ENCODE measurements at places on chromosomes 1 and 21.

DNA sequence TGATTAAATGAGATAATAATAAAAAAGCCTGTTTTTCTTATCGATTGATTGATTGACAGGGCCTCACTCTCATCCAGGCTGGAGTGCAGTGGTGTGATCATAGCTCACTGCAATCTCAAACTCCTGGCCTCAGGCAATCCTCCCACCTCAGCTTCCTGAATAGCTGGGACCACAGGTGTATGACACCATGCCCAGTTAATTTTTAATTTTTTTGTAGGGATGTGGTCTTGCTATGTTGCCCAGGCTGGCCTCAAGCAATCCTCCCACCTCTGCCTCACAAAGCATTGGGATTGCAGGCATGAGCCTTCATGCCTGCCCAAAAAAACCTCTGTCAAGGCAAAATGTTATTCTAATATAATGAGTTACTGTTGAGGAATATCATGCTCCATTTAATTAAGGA, 346.4 kb upstream of the DAB1 start:
- DNase-seq = no peak

DNA sequence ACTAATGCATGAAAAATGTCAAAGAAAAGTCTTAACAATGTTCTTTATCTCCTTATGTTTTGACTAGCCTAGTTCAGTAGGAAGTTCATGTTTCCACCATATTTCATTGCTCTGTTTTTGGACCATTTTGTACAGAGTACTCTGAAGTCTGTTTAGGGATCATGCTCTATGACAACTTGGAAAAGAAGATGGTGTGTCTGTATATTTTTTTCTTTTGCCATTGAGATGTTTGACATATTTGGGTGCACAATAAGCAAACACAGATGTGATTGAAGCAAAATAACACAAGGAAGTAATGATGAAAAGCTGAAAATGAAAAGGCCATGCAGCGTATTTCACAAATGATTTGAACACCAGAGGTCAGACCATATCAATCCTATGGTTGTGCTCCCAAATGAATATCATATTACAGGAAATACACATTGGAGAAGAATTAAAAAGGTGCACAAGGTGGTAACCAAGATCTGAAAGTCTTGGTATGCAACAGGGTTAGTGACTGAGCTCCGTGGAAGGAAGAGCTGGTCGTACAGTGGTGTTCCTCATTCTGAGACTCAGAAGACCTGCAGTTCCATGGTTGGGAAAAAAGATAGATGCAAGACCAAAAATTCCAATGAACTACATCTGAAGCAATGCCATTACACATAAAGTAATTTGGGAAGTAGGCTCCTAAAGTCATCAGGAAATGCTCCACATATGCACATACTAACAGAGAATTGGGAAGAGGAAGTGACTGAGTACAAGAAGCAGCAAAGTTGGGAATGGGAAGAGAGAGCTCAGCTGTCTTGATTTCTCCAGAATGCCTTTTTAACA, 463.5 kb downstream of the LMO4 start:
- DNase-seq = no peak

- no peak for DNase-seq
Measured at GRCh38 chr1:81682490-81682889, 118.2 kb upstream of the ADGRL2 start.

DNA sequence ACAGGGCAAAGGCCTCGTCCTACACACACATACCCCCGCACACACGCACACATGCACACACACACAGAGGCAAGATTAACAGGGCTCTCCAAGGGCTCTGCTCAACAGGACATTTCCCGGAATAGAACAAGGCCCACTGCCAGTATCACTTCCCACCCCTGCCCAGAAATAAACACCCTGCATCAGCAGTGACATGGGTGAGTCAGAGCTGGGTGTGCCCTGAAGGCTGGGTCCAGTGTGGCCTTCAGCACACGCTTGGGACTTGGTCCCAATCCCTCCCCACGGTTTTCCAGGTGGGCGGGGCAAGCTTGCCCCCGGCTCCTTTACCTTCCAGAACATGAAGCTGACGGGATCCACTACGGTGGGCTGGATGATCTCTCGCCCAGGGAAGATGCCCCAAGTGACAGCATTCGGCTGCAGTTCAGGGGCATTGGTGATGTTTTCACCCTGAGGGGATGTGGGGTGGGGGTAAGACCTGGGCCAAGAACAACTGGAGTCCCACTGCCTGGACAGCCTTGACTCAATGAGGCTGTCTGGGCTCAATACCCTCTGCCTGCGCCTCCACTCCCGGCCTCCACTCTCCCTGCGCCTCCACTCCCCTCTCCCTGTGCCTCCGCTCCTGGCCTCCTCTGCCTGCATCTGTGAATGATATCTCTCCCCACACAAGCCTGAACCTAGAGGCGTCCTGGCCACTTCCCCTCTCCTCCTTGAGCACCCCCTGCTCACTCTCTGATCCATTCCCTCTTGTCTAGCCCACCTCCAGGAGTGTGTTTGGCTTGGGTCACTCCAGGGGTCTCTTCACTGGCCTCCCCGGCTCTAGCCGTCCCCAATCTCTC, 14.7 kb downstream of the MTHFR start:
- no peak for DNase-seq

DNA sequence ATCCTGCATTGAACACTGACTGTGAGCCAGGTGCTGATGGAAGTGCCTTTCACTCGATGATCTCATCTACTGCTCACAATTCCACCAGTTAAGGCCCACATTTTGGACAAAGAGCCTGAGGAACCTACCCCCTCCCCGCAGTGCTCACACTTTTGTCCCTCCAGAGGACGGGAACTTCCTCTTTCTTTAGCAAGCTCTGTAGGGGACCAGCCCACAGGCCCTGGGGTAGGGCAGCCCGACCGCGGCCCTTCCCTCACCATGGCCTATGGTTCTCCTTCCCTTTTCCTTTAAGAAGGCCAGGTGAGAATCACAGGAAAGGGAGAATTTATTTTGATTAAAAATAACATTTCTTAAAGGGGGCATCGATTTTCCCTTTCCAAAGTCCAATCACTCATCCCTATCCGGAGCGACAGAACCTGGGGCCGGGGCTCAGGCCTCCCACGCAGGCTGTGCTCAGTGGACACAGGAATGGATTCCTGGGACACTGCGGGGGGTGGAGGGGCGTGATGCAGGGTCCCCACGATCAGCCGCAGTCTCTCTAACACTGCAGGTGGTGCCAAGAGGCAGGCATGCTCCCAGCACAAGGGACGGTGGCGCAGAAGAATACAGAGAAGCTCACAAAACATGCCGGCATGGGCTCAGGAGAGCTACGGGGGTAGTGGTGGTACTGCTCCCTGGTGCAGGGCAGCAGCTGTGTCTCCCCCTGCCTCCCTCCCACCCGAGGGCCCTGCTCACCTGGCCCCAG, 8.9 kb upstream of the KCNE1 start:
- no peak for DNase-seq

DNA sequence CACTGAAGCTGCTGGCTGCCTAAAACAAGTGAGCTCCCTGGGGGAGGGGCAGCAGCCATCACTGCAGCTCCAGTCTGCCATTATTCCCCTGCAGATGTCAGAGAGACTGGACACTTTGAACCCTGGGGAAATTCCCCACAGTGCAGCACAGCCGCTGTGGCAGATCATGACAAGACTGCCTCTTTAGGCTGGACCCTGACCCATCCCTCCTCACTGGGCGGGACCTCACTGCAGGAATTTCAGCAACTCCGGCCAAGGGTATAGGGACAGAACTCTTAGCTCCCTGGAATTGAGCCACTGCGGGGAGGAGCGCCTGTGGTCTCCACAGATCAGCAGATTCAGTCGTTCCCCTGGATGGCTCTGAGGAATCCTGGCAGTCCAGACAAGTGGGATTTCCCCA, 964.6 kb downstream of the BRINP3 start:
- no peak for DNase-seq

DNA sequence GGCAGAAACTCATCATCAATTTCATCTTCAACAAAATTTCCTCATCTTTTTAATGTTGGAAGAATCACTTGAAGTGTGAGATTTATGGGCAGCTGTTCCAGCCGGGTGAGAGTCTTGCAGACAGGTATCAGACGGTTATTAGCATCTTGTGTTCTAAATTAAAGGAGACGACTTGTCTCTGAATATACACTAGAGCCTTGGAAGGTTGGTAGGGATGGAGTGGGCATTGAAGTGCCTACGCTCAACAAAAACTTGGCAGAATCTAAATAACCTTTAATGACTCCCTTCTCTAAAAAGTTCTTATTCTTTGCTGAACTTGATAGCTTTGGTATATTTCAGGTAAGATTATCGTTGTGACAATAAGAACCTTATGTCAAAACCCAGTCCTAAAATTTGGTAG, 111.5 kb upstream of the MAGI3 start:
- no peak for DNase-seq

DNA sequence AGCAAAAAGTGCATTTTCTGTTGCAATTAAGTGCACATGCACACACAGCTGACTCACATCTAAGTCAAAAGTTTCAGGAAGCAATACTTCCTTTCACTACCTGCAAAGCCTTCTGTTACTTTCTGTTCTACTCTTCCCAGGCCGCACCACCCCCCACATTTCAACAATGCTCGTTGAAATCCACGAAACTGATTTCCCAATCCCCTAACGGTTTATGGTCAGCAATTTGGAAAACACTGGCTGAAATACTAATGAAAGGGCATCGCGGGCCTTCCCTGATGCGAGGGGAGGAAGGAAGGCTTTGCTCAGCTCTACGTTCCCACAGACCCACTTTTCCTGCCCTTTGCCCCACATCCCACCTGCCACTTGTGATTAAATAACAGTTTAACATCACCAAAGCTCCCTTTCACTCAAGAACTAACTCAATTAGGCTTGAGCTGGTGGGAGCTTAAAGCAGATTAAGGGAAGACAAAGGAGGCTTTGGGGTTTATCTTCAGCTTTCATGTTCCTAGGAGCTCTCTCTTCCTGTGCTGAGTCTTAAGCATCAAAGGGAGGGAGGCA, 243.2 kb upstream of the RAB4A start:
- DNase-seq = peak; percentile 17

GRCh38 chr1:15075175-15075574, 78.4 kb upstream of the TMEM51 start:
- no peak for DNase-seq

DNA sequence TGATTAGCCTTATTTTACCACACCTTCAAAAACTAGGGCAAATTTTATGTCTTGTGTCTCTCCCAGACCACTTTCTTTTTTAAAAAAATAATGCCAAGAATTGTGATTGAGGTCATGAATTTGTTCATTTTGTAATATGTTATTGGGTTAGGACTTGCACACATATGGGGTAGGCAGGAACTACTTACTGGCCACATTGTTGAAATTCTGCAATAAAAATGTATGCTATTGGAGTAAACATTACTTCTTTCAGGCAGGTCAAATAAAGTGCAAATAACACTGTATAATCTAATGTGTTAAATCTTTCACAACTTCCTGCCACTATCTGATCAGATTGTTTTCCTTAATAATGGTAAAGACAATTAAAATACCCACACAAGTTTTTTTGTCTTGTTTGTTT, 166.6 kb upstream of the COL11A1 start:
- no peak for DNase-seq

GRCh38 chr1:117321680-117322609, 45.3 kb upstream of the MAN1A2 start:
- DNase-seq = no peak

- DNase-seq = no peak
Measured at GRCh38 chr1:48710915-48711314, 65.8 kb downstream of the BEND5 start.

- DNase-seq = no peak
Measured at GRCh38 chr1:104648269-104648691, 898.6 kb downstream of the AMY1C start.

DNA sequence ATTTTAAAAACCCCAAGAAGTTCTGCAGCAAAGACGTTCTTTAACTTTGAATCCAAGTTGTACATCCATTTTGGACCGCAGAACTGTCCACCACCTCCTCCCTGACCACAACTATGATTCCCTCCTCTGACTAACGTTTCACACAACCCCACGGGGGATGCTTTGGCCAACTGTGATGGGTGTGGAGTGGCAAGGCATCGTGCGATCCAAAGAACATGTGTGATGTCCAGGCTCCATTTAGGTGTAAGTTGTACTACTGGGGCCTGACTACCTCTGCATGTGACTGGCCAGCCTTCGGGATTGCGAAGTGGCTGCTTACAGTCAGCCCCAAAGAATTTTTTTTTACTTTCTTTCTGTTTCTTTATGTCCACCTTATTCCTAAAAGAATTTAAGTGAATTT, 6.7 kb downstream of the KCNJ15 start:
- peak; percentile 62 for DNase-seq

- no peak for DNase-seq
Measured at GRCh38 chr1:80450711-80451110, 1350.0 kb upstream of the ADGRL2 start.

DNA sequence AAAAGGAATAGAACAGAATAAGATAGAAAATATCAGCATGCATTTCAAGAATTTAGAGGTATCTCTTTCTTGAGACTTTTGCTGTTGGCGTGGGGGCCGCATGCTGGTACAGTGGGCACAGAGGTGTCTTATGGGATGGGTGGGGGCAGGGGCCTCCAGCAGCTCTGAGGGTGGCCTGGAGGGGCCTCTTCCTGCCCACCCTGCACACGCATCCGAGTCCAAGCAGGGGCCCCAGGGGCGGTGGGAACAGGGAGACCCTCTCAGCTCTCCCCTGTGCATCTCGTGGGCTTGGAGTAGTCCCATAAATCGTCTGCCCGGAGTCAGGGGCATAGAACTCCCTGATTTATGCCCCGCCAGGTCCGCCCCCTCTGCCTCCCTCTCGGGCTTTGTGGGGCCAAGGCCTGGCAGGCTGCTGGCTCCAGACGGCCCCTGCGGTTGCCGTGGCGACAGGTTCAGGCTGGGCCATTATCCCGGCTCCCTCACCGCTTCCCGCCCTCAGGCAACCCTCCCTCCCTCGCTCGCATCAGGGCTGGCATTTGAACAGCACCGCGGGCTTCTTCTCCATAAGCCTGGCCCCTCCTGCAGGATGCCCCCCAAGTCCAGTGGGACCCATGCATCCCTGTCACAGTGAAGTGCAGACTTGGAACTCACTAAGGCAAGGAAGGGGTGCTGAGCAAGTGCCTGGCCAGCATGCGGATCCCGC, 133.2 kb upstream of the ZBTB40 start:
- no peak for DNase-seq

DNA sequence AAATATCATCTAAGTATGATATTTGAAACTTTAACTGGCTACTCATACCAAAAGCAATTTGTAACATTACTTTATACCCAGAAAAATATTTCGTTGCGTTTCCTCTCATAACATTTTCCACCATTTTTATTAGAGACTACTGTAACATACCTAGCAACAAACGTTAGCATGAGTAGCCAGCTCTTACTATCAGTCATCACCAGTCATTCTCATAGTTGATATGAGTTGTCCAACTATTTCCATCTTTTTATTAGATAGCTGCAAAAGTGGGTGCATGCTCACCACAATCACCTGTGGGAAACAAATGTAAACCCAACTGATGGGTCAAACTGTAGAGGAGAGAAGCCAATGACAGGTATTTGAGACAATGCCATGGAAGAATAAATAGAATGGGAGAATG, 114.6 kb downstream of the AKT3 start:
- DNase-seq = no peak

GRCh38 chr1:156146020-156146768, 7.2 kb upstream of the SEMA4A start:
- DNase-seq = peak; percentile 84

- DNase-seq = no peak
Measured at GRCh38 chr1:195026792-195027191, 1581.4 kb downstream of the KCNT2 start.

Measured in fibroblast of skin of left quadriceps (primary cell).